ENCODE measurements at places on chromosomes 2 and 18. TPM values are rescaled to one million over a fixed set of nuclear protein-coding genes. Genes with fewer than 3 reads are reported as not detected.

DNA sequence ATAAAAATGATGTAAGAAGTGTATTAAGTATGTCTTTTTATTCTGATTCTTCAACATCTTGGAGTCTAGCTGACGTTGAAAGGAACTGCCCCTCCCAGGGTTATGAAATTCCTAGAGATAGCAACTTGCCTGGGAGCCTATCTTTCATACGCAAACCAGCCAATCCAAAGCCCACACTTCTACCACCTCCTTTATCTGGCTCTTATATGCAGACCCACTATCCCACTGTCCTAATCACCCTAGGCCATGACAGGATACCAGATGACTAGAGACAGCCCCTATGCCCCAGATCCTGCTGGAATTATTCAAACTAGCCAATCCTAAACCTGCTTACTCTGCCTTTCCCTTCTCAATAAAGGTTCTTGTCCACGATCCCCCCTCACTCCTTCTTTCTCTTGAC is 11.8 kb upstream of the CDC42EP3 start:
- H3K4me3 ChIP-seq, result no peak overlapping the region
- H3K27me3 ChIP-seq, result no peaks in the 10 kb centered on the region
- DNase-seq, result no peak
- no peaks in the 10 kb centered on the region for H3K36me3 ChIP-seq
- H3K4me1 ChIP-seq, result no peaks in the 10 kb centered on the region
- no peak overlapping the region for H3K27ac ChIP-seq

KRTCAP3 gene
- total RNA-seq, result 3.4 TPM

SKOR2 gene
- total RNA-seq, result not detected

MEIS1 gene
- total RNA-seq, result 47.6 TPM

DNA sequence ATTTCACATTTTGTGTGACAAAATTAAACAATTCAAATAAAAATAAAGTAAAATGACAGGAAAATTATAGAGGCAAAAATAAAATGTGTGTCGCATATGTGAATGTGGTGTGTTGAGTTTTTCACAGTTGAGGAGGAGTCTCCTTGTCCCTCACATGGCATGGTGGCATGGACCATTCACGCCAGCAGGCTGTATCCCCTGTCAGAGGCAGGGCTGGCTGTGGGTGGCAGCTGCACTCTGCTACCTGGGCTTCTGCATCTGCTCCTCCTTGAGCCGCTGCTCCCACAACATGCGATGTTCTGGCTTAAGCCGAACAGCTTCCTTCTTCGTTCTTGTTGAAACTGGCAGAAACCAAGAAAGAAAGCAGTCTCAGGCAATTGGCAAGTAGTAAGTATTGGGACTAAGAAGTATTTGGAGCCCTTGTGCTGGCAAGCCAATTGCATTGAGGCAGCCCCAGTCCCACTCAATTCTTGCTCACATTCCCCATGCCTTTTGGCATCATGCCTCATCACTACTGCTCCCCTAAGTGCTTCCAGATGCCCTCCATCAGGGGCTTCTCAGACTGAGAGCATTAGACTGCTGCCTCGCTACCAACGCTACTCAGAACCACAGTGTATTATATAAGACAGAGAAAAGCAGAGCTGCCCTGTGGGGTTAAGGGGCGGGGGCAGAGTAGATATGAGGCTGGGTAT is 177.9 kb upstream of the NABP1 start:
- H3K36me3 ChIP-seq, result no peaks in the 10 kb centered on the region
- no peaks in the 10 kb centered on the region for H3K27me3 ChIP-seq
- no peak for DNase-seq
- no peak overlapping the region for H3K27ac ChIP-seq
- H3K4me1 ChIP-seq, result peaks cover 12% of the 10 kb centered on the region

DNA sequence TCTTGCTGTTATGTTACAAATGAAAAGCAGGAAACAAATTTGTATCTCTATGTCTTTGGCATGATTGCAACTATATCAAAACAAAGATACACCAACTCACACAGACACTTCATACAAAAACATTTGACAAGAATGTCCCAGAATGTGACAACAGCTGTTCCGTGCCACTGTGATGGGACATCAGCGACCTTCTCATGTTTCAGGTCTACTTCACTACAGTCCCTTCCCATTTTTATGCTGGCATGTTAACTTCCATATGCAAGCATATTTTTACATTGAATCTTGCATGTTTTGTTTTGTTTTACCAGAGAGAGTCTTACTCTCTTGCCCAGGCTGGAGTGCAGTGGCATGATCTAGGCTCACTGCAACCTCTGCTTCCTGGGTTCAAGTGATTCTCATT is 71.2 kb downstream of the STK25 start:
- DNase-seq, result no peak
- no peaks in the 10 kb centered on the region for H3K27me3 ChIP-seq
- H3K4me1 ChIP-seq, result no peaks in the 10 kb centered on the region
- no peak overlapping the region for H3K4me3 ChIP-seq
- no peak overlapping the region for H3K27ac ChIP-seq

- H3K4me3 ChIP-seq, result no peak overlapping the region
- no peaks in the 10 kb centered on the region for H3K36me3 ChIP-seq
- H3K4me1 ChIP-seq, result peaks cover 7% of the 10 kb centered on the region
- no peak for DNase-seq
These were observed 127.3 kb upstream of the NYAP2 start for GRCh38 chr2:225272173-225272572.

ITGB1BP1 gene
- total RNA-seq, result 30.9 TPM

C2orf66 gene
- not detected for total RNA-seq

DNA sequence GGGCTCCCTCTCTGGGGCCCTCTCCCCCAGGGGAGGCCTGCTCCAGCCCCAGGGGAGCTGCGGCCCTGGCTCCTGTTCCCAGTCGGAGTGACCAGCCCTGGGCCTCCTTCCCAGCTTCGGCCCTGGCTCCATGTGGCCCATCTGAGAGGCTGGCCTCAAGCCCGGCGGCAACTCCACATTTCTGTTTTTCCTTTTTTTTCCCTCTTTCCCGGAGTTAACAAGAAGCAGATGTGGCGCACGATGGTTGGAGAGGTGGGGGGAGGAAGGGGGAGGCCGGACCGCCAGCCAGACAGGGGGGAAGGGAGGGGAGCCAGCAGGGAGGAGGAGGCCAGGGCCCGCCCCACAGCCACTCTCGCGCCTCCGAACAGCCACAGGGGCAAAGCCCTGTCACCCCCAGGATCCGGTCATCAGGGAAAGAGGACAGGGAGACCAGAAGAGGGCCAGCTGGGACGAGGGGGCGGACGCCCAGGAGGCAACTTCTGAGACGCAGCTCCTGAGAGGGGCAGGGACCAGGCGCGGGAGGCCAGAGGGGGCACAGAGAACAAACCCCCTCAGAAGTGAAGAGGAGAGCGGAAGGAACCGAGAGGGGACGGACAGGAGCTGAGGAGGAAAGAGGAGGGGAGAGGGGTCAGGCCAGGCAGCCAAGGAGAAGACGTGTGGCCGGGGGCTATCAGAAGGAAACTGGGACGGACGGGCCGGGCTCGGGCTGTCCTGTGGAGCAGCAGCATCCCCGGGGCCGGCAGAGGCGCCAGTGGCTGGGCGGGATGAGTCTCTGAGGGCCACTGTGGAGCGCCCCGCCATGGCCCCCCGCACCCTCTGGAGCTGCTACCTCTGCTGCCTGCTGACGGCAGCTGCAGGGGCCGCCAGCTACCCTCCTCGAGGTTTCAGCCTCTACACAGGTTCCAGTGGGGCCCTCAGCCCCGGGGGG is at the start of gene EMILIN1:
TSS of gene EMILIN1 (plus strand) at position 349 of the 928 bp plus-strand sequence. CDS start at position 800, 451 bp downstream.
- no peaks in the 10 kb centered on the region for H3K36me3 ChIP-seq
- H3K27ac ChIP-seq, result peak within 1 kb of the TSS; percentile 93
- no peaks in the 10 kb centered on the region for H3K27me3 ChIP-seq
- peak within 1 kb of the TSS; percentile 53 for H3K4me3 ChIP-seq
- DNase-seq, result peak; percentile 82

DNA sequence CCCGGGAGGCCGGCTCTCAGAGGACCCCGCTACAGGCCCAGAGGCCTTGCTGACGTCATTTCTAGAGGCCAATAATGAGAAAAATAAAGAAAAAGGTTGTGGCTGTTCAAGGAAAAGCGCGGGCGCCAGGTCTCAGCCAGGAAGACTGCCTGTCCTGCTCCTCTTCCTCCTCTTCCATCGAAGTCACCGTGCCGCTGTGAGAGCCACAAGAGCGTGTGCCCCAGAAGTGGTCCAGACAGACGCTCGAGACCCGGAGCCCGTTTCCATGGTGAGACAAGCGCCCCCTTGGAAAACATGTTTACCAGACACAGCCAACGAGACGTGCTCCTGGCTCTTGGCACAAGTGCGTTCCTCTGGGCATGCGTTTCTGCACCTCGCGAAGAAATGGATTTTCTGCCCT is 210.5 kb downstream of the HDAC4 start:
- no peak for DNase-seq
- no peak overlapping the region for H3K27ac ChIP-seq
- no peaks in the 10 kb centered on the region for H3K27me3 ChIP-seq
- peaks cover 42% of the 10 kb centered on the region for H3K36me3 ChIP-seq
- H3K4me3 ChIP-seq, result no peak overlapping the region

POU3F3 gene
- not detected for total RNA-seq

- H3K4me1 ChIP-seq, result no peaks in the 10 kb centered on the region
- H3K27me3 ChIP-seq, result no peaks in the 10 kb centered on the region
- no peak for DNase-seq
- peaks cover 2% of the 10 kb centered on the region for H3K36me3 ChIP-seq
- H3K4me3 ChIP-seq, result no peak overlapping the region
These were observed 62.3 kb downstream of the PLEKHA3 start for GRCh38 chr2:178542569-178542968.

DNA sequence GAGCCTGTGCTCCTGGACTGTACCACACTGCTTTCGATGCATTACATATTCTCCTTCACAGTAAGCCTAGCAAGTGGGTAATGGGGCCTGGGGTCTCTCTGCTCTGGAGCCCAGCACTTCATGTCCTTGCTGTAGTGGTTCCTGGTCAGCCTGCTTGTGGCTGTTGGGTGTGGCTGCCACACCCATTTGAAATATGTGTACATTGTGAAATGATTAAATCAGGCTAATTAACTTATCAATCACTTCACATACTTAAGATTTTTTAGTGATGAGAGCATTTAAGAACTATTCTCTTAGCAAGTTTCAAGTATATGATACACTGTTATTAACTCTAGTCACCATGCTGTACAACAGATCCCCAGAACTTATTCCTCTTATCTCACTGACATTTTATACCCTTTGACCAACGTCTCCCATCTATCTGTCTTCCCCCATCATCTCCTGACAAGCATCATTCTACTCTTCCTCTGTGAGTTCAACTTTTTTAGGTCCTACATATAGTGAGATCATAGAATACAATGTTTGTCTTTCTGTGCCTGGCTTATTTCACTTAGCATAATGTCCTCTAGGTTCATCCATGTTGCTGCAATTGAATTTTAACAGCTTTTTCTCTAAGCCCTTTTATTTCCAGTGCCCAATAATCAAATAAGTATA is 92.1 kb downstream of the LYPD6 start:
- no peak for DNase-seq
- no peaks in the 10 kb centered on the region for H3K4me1 ChIP-seq
- no peak overlapping the region for H3K4me3 ChIP-seq
- no peaks in the 10 kb centered on the region for H3K36me3 ChIP-seq

- no peaks in the 10 kb centered on the region for H3K36me3 ChIP-seq
- H3K27me3 ChIP-seq, result no peaks in the 10 kb centered on the region
- no peaks in the 10 kb centered on the region for H3K4me1 ChIP-seq
- H3K4me3 ChIP-seq, result no peak overlapping the region
These were observed 45.3 kb upstream of the PSME4 start for GRCh38 chr2:54015798-54016699.

MZT2A gene
- total RNA-seq, result 38.4 TPM

CERS6 gene
- 13.2 TPM for total RNA-seq

CD302 gene
- total RNA-seq, result 88.8 TPM

SDC1 gene
- total RNA-seq, result 43.8 TPM

DNA sequence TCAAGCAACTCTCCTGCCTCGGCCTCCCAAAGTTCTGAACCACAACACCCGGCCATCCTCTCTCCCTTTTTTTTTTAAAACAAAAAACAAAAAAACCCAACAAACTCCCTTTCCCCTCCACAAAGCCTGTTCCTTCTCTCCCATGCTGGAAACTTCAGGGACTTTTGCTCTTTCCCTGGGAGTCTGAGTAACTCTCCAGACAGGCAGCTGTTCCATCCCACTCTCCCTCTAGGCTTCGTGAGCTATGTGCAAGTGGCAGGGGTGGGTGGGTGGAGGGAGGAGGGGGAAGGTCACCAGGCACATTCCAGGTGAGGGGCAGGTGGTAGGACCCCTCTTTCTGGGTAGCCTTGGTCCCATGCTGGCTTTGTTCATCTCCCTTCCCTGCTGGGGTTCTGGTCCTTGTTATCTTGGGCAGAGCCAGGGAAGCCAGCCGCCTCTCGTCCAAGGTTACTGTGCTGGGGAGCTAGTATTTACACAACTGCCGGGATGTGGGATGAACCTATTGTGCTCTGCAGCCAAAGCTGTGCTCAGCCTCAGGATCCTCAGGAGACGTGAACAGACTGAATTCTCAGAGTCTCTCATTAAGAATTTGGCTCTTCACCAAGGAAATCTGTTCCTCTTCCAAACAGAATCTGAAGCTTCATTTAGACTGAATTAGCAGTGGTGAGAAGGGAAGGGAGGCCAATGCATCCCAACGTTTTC is 106.9 kb downstream of the LIPG start:
- no peaks in the 10 kb centered on the region for H3K4me1 ChIP-seq
- H3K36me3 ChIP-seq, result no peaks in the 10 kb centered on the region
- H3K27me3 ChIP-seq, result no peaks in the 10 kb centered on the region

LNPK gene
- total RNA-seq, result 15.1 TPM

- peaks cover 14% of the 10 kb centered on the region for H3K4me1 ChIP-seq
- H3K36me3 ChIP-seq, result no peaks in the 10 kb centered on the region
- no peak overlapping the region for H3K4me3 ChIP-seq
- no peak overlapping the region for H3K27ac ChIP-seq
- peaks cover 32% of the 10 kb centered on the region for H3K27me3 ChIP-seq
These were observed 56.7 kb upstream of the ZDBF2 start for GRCh38 chr2:206217743-206218142.

DNA sequence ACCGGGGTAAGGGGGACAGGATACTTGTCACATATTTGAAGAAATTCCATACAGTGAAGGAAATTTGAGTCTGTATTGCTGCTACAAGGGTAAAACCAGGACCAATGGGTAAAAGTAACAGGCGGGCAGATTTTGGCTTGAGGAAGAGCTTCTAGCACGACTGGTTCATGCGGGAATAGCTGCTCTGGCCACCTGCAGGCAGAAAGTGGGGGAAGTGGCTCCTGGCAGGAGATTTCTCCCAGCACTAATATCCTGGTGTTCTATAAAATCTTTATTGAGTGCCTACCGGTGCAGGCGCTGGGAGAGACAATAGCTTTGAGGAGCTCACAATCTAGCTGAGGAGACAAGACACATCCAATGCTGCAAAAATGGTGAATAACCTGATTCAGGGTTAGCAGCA is 198.5 kb downstream of the LOXHD1 start:
- H3K4me3 ChIP-seq, result no peak overlapping the region
- H3K27ac ChIP-seq, result no peak overlapping the region
- H3K4me1 ChIP-seq, result no peaks in the 10 kb centered on the region
- no peaks in the 10 kb centered on the region for H3K27me3 ChIP-seq

GAL3ST2 gene
- not detected for total RNA-seq

BCL2 gene
- 83.2 TPM for total RNA-seq

All from spleen (tissue), 13 donors.